ENCODE measurements at places on chromosomes 16 and 17. TPM values are rescaled to one million over a fixed set of nuclear protein-coding genes. Genes with fewer than 3 reads are reported as not detected.

Gene TERB1
- 1.0 TPM for total RNA-seq

- DNase-seq: no peak
Observed at GRCh38 chr16:9824200-9825068, 357.8 kb downstream of the GRIN2A start.

- no peak for DNase-seq
Observed at GRCh38 chr17:40530531-40530994, 29.1 kb upstream of the TNS4 start.

DNA sequence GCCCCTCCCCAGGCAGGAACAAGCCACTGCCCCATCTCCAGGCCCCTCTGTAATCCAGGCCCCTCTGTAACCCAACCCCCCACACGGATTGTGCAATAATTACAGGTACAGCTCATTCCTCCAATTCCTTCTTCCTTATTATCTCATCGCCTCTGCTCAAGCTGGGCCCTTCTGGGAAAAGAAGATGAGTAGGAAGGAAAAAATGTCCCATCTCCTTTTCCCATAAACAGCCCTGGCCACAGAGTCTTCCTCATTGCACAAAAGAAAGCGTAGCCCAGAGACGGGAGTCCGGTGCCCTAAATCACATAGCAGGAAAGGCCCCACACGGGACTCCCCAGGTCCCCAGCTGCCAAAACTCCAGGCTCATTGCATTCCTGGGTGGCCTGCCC lies 3.6 kb upstream of the LITAFD start:
- DNase-seq: no peak

DNA sequence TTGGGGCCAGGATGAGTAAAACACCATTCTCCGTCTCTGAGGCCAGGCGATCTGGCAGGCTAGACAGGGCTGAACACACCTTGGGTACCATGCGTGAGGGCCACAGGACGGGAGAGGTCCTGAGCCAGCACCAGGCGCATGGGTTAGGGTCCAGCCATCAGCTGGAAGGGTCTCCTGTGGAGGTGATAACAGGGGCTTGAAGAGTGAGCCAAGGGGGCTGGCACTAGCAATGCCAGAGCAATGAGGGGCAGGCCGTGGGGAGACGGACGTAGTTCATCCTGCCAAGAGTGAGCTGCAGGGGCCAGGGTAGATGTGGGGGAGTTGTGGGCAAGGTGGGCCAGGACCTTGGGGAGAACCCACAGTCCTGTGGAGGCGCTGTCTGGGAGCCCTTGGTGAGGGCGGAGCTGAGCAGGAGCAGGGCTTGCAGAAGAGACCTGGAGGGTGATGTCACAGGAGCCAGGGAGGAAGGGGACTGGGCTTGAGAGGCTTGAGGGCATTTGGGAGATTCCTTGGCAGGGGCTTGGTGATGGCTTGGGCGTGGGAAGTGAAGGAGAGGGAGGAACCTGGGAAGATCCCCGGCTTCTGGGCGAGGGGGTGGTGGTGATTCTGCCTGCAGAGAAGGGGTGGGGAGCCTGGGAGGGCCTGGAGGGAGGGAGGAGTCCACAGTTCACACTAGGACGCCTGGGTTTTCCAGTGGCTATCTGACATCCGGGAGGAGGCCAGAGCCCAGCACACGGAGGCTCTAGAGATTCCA lies 6.3 kb upstream of the NPTX1 start:
- DNase-seq: no peak

Gene PRSS33
- not detected for total RNA-seq

DNA sequence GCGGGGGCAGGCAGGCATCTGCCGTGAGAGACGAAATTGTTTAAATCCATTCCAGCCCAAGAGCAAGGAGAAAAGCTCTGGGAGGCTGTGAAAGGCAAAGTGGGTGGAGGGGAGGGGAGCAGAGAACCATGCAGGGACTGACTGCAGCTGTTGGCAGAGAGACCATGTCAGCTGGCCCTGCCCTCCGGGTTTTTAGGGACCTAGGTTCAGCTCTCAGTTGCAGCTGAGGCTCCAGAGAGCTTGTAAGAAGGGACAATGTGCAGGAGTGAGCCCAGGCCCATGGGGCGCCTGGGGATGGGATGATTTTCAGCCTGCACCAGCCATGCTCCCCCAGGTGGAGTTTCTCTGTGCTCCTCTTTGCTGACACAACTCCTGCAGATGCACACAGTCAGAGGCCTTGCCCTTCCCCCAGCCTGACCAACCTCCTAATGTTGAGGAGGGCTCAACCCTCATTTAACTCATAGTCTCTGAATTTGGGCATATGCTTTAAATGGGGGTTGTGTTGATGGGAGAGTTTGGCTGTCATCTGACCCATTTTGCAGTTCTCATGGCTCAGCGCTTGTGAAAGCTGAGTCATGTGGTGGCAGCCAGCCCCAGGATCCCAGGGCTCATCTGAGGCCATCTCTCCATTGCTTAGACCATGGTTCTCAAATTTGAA lies 70.9 kb downstream of the PLXDC1 start:
- DNase-seq: no peak

- DNase-seq: no peak
Observed at GRCh38 chr17:75783069-75783783, 1.4 kb upstream of the UNK start.

DNA sequence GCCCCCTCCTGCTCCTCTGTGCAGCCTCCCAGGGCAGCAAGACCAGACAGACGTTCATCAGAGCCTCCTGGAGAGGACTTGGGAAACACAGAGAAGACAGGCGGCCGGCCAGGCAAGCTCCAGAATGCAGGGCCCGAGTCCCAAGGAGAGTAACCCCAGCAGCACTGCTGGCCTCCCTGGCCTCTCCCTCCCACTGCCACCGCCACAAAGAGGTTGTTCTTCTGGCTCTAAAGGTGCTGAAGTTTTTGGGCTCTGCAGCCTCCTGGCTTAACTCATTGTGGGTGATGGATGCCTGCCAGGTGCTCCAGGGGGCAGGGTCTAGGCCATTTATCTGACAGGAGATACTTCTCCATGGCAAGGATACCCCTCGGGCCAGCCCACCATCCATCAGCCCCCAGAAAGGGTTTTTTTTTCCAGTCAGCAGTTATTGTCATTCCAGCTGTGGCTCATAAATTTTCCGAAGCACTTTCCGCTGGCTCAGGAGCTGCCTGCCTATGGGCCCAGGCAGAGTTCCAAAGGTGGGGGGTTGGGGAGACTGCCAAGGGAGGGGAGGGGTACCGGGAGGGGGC lies 32.0 kb upstream of the MRPS23 start:
- no peak for DNase-seq

GRCh38 chr17:70059071-70059470 lies 16.0 kb upstream of the KCNJ16 start:
- no peak for DNase-seq

Gene TEDC2
- 1.5 TPM for total RNA-seq

GRCh38 chr17:4167786-4168185 lies 24.8 kb downstream of the CYB5D2 start:
- DNase-seq: no peak

Gene BICDL2
- total RNA-seq: 94.3 TPM

Gene FOXL1
- 10.9 TPM for total RNA-seq

DNA sequence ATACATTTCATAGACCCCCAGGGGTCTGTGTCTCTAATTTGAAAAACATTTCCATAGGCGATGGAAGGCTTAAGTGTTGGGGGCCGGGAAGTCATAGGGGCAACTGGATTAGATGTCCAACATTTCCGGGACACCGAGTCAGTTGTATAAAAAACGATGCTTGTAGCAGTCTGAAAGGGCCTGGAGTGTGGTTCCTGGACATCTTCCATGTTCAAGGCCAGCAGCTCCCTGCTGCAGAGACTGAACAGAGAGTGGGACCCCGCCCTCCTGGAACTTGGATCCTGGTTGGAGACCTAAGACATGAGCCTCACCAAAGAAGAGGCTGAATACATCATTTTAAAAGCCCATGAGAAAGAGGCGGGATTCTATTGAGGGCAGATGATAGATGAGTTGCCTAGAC lies 82.0 kb upstream of the ZNF423 start:
- no peak for DNase-seq

- no peak for DNase-seq
Observed at GRCh38 chr17:63153488-63153887, 187.5 kb downstream of the TANC2 start.

GRCh38 chr16:10172848-10173655 lies 9.2 kb downstream of the GRIN2A start:
- DNase-seq: no peak

DNA sequence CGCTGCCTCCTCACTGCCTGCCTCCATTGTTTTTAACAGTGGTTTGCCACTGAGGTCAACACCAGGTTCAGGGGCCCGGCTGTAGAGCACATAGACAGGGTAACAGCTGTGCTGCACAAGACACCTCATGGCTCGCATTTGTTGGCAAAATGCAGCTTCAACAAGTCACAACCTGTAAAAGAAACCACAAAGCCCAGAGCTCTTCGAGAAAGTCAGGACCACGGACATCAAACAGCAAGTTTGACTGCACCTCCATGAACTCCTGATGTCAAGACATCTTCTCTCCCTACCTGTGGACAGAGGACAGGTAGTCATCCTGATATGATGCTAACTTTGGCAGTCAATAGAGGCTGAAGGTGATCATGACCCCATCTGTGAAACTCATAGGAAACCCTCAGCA lies 142.4 kb upstream of the SOX9 start:
- DNase-seq: no peak

DNA sequence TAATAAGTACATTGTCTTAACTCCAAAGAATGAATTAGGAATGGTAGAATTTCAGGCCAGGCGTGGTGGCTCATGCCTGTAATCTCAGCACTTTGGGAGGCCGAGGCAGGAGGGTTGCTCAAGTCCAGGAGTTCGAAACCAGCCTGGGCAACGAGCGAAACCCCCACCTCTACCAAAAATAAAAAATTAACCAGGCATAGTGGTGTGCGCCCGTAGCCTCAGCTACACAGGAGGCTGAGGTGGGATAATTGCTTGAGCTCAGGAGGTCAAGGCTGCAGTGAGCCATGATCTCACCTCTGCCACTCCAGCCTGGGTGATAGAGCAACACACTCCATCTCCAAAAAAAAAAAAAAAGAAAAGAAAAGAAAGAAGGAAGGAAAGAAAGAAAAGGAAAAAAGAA lies 18.5 kb upstream of the BBS2 start:
- no peak for DNase-seq

DNA sequence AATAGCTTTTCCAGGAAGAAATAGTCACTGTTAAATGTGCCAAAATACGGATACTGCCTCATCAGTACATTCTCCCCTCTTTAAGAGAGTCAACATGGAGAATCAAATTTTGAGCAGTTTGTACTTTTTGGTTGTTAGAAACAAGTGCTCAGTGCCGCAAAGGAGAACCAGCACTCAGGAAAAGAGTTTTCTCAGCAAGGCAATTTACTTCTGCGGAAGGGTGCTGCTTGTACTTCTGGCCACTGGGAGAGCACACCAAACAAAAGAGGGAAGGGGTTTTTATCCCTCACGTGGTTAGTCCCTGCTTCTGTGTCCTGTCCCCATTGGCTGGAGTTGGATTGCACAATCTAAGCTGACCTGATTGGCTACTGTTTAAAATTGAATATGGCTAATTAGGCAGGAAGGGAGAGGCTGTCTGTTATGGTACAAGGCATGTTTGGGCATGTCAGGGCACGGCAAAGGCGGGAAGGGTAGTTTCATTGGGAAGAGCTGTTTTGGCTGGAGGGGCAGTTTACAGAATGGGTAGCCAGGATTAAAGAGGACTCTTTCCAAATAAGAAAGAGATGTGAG lies 499.3 kb downstream of the CDH13 start:
- no peak for DNase-seq

GRCh38 chr17:2094891-2095535 lies 40.1 kb downstream of the HIC1 start:
- peak; percentile 82 for DNase-seq

Gene RAPGEFL1
- total RNA-seq: 138 TPM

GRCh38 chr17:77840513-77841165 lies 117.9 kb upstream of the TNRC6C start:
- DNase-seq: no peak

Gene TANC2
- total RNA-seq: 177 TPM

DNA sequence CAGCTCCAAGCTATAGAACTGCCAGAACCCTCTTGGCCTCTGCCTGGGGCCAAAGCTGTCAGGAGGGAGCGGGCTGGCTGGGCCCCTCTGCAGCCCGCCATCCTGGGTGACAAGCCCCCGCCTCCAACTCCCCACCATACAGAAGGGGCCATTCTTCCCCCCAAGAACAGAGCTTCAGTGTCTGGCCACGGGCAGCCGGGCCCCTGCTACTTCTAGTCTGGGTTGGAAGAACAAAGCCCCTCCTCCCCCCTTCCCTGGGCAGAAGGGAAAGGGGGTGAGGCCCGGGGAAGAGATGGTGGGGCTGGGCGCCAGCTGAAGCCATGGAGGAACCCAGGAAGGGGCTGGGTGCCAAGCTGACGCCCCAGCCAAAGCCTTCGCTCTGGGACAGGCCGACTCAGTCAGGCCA lies 9.0 kb downstream of the NAT9 start:
- DNase-seq: no peak

- DNase-seq: peak; percentile 64
Observed at GRCh38 chr17:77772461-77772897, 186.0 kb upstream of the TNRC6C start.

DNA sequence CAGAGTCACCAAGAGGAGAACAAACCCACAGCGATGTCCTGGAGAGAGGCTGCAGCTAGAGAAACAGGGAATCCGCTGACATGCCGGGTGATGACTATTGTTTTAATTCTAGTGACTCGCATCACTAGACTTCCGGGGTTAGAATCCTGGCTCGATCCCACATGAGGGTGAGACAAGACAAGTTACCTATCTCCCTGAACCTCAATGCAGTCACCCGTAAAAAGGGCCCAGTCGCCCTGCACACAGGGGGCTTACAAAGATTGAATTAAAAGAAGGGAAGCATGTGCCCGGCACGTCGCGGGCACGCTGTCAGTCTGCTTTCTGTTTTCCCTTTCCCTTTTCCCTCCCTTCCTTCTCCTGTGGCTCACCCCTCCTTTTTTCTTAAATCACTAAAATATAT lies 212.9 kb upstream of the FOXF1 start:
- no peak for DNase-seq

- no peak for DNase-seq
Observed at GRCh38 chr17:74163271-74163821, 40.1 kb upstream of the RPL38 start.

DNA sequence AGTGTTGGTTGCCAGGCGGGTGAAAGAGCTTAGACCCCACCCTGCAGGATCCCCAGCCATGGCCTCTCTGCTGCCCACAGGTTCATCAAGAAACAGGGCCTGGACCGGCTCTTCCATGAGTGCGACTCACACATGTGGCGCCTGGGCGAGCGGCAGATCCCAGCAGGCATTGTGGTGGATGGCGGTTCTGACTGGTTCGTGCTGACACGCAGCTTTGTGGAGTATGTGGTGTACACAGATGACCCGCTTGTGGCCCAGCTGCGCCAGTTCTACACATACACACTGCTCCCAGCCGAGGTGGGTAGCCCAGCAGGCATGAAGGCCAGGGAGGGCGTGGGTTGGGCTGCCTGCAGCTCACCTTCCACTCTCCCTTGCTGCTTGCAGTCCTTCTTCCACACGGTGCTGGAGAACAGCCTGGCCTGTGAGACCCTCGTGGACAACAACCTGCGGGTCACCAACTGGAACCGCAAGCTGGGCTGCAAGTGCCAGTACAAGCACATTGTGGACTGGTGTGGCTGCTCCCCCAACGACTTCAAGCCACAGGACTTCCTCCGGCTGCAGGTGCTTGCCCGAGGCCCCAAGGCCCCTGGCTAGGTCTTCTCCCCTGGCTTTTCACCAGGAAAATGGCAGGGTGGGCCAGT lies 9.9 kb downstream of the XYLT2 start:
- no peak for DNase-seq

Gene SLFN12
- 15.5 TPM for total RNA-seq

Gene CMTM1
- 4.3 TPM for total RNA-seq
